Upper lobe of right lung (tissue), 1 donor: ENCODE measurements at places on chromosomes 3 and 15. TPM values are rescaled to one million over a fixed set of nuclear protein-coding genes. Genes with fewer than 3 reads are reported as not detected.

HACD3 gene
- total RNA-seq, result 56.8 TPM

HTR3E gene
- total RNA-seq, result not detected

CPLX3 gene
- total RNA-seq, result not detected

GRCh38 chr3:107765524-107765923 lies 242.8 kb downstream of the BBX start:
- DNase-seq, result no peak

DNA sequence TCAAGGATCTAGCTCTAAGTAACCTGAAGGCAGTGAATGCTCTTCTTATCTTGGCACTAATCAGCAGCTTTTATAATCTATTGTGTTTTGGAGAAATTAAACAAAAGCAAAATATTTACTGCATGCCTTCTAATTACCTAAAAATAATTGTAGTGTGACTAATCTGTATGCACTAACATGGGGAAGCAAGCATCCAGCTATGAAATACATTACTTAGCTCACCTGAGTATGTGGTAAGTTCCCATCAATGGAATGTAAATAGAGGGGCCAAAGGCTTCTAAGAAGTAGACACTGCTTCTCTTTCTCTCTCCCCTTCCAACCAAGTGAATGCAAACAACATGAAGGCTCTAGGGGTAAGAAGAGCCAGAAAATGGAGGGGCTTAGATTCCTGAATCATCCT lies 165.6 kb downstream of the STAG1 start:
- no peak for DNase-seq

DNA sequence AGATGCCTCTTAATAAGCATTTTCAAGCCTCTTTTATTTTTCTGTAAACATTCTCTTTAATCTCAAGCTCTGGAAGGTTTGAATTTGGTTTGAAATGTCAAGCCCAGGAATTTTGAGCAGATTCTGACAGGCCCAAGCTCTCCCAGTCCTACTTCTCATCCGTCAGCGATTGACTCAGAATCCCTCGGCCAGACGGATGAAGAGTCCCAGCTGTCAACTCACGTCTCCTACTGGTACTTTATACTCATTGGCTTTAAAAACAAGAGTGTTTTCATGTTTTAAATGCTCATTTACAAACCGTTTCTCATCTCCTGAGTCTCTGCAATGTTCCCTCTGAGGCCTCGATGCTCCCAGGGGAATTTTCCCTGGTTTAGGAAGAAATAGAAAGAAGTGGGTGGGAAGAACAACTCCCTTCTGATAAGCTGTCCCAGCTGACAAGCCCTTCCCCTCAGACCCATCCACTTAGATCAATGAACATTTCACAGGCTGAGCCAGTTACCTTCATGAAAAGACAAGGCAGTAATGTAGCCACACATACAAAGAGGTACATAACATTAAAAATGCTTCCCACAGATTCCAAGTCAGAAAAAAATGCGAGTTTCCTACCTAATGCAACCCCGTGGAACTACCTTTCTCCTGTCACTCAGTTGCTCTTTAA lies 478.2 kb upstream of the DPH6 start:
- no peak for DNase-seq
